ENCODE measurements at places on chromosomes 6 and 20.

GRCh38 chr6:160222491-160222890 is 36.1 kb downstream of the SLC22A2 start:
- no peak for DNase-seq

- no peak for DNase-seq
Measured at GRCh38 chr6:69866351-69866769, at the start of gene COL19A1. Gene COL19A1 (plus strand): TSS chr6:69866556. CDS start chr6:69879568, 13,012 bp downstream.

GRCh38 chr6:148068437-148069061 is 274.1 kb upstream of the SASH1 start:
- DNase-seq = no peak

DNA sequence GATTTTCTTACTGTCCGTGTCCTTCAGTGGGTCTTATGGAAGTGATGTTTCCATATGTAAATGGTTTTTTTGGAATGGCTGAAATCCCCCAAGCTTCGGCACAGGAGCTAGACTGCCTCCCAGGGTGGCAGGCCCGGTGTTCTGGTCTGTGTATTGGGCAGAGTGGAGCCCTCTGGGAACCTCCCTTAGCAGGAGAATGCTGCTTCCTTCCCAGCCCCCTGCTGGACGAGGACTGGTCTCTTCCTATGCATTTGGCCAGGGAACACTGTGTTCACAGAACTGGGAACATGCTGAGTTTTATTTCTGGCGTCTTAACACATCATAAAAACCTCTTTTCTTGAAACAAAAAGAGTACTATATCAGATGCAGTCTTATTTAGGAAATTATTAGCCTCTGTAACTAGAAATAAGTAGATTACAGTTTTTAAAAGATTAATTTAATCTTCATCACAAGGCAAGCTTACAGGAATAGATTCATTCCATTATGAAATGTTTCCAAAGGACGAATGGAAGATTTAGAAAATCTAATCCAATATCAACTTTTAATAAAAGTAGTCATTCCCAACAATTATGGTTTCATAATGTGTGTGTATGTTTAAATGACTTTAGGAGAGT is 56.6 kb downstream of the SYTL3 start:
- DNase-seq = no peak

DNA sequence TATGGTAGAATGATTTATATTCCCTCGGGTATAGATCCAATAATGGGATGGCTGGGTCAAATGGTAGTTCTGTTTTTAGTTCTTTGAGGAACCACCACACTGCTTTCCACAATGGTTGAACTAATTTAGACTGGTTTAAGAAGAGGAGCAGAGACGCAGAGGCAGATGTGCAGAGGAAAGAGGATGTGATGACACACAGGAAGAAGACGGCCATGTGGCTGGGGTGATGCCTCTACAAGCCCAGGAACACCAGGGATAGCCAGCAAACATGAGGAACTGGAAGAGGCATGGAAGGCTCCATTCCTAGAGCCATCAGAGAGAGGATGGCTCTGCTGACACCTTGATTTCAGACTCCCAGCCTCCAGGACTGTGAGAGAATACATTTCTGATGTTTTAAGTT is 218.3 kb upstream of the DTNBP1 start:
- no peak for DNase-seq

DNA sequence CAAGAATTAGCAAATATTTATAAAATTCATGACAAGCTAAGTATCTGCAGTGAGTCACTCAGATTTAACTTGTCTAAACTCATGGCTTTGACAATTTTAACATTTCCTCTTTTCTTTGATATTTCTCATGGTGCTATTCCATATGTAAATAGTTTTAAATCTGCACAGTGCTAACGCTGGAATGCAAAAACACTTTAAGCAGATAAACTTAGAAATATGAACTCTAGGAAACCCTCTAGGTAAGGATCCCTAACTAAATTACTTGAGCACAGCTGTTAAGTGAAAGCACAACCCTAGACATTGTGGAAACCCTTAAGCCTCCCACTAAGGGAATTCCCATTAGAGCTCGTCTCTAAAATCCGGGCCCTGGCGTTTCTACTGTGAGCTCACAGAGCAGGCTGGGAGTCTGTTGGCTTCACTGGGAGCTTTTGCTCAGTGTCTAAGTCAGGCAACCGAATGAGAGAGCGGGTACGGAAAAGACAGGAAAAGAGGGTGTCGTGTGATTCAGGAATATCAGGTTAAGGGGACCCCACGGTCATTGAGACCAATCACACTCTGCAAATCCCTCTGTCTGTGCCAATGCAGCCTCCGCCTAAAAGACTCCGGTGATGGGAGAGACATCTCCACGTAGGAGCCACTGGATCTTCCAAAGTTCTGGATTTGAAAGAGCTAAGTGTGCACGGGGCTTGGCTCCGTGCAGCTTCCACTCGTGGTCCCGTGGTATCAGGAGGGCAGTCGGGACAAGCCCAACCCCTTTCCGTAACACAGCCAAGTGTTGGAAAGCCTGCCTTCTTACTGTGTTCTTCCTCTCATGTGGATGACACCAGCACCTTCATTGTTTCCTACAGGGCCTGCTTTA is 112.3 kb upstream of the RPS6KA2 start:
- DNase-seq = no peak

DNA sequence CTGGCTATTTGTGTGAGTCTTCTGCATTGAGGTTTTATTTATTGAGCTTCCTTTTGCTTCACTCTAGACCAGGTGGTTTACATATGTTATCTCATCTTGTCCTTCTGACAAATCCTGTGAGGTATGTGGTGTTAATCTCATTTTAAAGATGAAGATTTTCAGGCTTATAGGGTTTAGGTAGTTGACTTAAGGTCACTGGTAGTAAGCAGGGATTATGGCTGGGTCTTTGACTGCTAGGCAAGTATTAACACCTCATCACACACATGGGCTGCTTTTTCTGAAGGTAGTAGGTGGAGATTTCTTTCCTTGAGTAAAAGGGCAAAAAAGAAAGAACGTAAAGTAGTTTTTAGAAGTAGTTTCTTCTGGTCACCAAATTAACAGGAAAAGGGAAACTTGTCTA is 72.6 kb downstream of the CDKAL1 start:
- DNase-seq = no peak

DNA sequence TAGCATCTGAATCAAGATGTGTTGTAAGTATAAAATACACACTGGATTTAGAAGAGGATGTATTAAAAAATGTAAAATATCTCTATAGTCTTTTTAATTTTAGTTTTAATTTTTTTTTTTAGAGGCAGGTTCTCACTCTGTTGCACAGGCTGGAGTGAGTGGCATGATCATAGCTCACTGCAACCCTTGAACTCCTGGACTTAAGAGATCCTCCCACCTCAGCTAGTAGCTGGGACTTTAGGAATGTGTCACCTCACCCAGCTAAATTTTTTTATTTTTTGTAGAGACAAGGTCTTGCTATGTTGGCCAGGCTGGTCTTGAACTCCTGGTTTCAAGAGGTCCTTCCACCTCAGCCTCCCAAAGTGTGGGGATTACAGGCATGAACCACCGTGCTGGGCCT is 46.7 kb upstream of the EPB41L1 start:
- no peak for DNase-seq

DNA sequence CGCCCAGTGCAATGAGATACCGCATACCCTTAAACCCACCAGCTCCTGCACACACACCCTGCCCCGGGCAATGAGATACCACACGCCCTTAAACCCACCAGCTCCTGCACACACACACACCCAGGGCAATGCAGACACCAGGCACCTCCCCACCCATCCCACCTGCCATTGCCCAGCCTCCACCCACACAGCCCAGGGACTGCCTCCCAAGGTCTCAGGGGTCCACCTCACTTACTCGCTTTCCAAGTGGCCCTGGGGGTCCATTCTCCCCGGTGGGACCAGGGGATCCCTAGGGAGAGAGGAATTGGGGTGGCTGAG is 24.0 kb downstream of the COL11A2 start:
- no peak for DNase-seq

GRCh38 chr6:111068109-111068865 is 19.0 kb upstream of the SLC16A10 start:
- no peak for DNase-seq

DNA sequence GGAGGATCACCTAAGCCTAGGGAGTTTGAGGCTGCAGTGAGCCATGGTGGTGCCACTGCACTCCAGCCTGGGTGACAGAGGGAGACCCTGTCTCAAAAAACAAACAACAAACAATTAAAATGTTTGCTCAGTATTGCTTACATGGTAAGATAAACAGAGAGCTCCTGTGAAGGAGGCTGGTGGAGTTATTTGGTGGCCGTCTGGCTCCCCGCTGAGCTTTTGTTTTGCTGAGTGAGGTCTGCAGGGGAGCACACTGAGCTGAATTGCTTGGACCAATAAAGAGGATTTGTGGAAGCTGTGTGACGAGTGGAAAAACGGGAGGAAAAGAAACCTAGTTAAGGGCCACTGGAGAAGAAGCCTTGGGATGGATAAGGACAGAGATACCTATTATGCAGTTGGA is 41.1 kb upstream of the BMP6 start:
- DNase-seq = no peak

- DNase-seq = peak; percentile 14
Measured at GRCh38 chr6:149723771-149724417, 6.0 kb upstream of the LATS1 start.

GRCh38 chr20:16571333-16571732 is 1.9 kb downstream of the KIF16B start:
- no peak for DNase-seq

- DNase-seq = no peak
Measured at GRCh38 chr6:3940703-3941102, 91.5 kb downstream of the FAM50B start.

DNA sequence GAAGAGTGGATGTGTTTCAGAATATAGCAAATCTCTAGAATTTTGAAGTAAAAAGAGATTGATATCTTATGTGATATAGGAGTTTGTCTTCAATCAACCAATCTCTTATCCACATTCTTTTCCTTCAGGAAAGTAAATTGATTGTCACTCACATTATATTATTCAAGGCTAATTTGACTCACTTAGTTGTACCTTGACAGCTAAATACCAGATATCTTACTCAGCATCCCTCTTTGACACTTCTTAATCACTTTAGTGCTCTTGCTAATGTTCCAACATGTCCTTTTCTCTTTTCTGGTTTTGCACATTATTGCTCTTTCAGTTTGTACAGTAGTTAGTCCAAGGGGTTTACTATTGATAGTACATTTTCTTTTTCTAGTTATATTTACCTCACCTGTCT is 286.9 kb upstream of the PTCHD4 start:
- no peak for DNase-seq

DNA sequence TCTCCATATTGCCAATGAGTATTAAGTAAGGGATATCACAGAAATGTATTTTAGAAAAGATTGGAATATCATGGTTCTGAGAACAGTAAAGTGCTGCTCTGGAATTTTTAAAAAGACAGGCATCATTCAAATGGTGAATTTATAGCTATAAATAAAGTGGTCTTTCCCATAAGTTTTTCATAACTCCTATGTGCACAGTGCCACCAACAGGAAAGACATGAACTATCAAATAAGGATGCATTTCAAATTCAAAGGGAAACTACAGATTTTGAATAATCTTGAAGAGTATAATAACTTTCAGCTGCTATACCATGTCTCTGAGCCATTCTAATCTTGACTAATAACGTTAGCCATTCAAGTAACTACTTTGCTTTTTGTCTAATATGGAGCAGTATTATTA is 456.8 kb upstream of the GJE1 start:
- no peak for DNase-seq

GRCh38 chr6:165692106-165692653 is 29.1 kb upstream of the PDE10A start:
- no peak for DNase-seq

DNA sequence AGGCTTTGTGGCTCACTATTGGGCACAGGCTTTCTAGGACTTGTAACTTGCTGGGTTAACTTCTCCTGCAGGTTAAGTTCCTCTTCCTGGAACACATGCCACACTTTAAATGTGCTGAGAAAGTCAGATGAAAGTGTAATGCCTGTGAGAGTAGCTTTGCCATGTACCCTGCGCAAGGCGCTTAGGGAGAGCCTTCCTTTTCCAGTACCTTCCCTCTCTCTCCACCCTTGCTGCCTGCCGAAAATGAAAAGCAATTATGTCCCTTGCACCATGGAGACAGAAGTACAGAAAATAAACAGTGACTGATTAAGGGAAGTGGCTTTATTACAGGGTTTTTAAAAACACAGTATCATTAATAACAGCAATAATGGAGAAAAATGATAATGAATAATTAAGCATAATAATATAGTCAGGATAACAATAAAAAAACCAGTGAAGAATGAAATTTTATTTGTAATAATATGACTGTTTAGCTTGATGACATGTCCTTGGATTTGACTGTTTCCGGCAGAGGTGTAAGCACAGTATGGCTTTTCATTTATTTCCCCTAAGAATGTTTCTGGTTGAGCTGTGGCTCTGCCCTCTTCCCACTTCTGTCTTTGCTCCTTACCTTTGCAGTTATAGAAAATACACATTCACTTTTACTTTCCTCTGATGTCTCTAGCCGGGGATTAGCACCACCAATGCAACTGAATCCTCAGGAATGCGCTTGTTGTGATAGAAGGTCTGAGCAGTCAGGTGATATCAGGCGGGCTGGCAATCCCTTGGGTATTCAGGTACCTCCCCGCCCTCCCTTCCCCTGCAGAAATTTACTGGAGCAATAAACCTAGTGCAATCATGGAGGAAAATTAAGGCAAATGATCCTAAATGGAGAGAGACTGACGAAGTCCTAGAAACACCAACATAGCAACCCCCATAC is 472.3 kb upstream of the CITED2 start:
- DNase-seq = no peak

Measured in stimulated activated CD4-positive, alpha-beta T cell treated with anti-CD3 and anti-CD28 coated beads, Interleukin-1b, Interleukin-23, amount 100 ng/mL, for 1 hour (primary cell).